ENCODE measurements at places on chromosomes 2 and 18.

- no peak for DNase-seq
Observed at GRCh38 chr2:205002390-205002789, 457.1 kb downstream of the PARD3B start.

GRCh38 chr18:79681484-79682387 lies 2.1 kb downstream of the CTDP1 start:
- peak; percentile 62 for DNase-seq

GRCh38 chr2:207319316-207319715 lies 153.6 kb upstream of the KLF7 start:
- no peak for DNase-seq

DNA sequence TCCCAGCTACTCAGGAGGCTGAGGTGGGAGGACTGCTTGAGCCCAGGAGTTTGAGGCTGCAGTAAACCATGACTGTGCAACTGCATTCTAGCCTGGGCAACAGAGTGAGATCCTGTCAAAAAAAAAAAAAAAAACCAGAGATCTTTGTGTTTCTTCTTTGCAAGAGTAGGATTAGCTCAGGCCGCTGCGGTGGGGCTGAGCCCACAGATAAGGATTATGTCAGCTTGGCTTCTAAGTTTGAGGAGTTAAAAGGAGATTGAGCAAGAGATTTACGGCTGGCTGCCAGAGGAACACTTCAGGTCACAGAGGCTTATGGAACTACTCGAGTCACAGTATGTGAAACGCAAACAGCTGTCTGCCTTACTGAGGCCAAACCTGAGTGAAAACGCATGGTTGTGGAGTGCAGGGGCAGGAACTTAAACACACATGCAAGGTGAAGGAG lies 146.7 kb upstream of the L3MBTL4 start:
- no peak for DNase-seq

- no peak for DNase-seq
Observed at GRCh38 chr2:234447189-234447588, 49.7 kb downstream of the ARL4C start.

DNA sequence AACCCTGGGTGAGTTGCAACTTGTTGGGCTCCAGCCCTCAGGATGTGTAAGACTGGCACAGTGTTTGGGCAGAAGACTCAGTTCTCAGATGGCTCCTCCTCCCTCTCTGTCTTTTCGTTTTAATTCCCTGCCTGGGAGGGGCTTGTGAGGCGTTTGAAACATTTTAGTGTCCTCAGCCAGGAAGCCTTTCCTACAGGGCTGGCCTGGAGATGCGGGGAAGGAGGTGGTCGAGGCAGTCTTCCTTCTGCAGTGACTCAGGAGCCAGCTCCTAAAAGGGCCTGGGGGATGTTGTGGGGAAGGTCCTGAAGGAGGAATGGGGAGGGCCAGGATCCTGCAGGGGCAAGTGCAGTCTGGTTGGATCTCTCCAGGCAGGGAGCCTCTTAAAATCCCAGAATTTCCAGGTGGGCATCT lies 22.1 kb upstream of the IGFBP5 start:
- no peak for DNase-seq

- DNase-seq = no peak
Observed at GRCh38 chr2:162465430-162465829, 121.5 kb downstream of the GCA start.

GRCh38 chr2:200741468-200742202 lies 70.1 kb upstream of the BZW1 start:
- DNase-seq = no peak

- DNase-seq = no peak
Observed at GRCh38 chr2:7619203-7619970, 702.2 kb downstream of the RNF144A start.

- DNase-seq = no peak
Observed at GRCh38 chr2:14749884-14750283, 117.4 kb downstream of the LRATD1 start.

- no peak for DNase-seq
Observed at GRCh38 chr18:23730857-23731256, 41.6 kb downstream of the LAMA3 start.

GRCh38 chr2:75641587-75641986 lies 5.0 kb upstream of the MRPL19 start:
- no peak for DNase-seq

GRCh38 chr2:18991177-18992168 lies 366.9 kb downstream of the OSR1 start:
- DNase-seq = no peak

DNA sequence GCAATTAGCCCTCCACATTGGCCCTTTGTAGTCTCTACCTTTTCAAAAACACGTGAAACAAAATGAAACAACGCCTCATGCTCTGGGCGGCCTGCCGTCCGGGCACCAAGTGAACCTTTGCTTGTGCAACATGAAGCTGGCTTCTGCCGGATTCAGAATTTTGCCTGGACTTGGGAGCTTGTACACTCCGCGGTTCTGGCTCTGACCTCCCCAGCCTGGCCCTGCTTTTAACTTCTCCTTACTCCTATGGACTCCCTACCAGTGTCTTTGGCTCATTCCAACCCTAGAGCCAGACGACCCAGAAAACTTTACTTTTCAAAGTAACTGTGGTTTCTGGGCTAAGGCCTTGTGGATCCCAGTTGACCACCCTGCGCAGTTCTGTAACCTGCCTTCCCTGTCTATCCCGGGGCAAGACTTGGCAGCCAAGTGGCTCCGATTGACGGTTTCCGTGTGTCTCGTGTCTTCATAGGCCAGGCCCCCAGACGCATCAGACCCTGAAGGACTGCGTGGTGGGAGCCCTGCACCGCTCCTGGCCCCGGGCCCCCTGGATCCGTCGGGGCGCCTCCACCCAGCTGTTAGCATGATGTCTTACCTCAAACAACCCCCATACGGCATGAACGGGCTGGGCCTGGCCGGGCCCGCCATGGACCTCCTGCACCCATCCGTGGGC lies 1.9 kb downstream of the OTX1 start:
- no peak for DNase-seq

- DNase-seq = no peak
Observed at GRCh38 chr2:58427572-58428095, 186.5 kb upstream of the FANCL start.

GRCh38 chr2:1740716-1741589 lies 3.4 kb downstream of the PXDN start:
- DNase-seq = no peak

GRCh38 chr2:237726401-237726830 lies 72.2 kb upstream of the RBM44 start:
- DNase-seq = no peak

GRCh38 chr2:6941299-6942046 lies 24.3 kb downstream of the RNF144A start:
- DNase-seq = no peak

DNA sequence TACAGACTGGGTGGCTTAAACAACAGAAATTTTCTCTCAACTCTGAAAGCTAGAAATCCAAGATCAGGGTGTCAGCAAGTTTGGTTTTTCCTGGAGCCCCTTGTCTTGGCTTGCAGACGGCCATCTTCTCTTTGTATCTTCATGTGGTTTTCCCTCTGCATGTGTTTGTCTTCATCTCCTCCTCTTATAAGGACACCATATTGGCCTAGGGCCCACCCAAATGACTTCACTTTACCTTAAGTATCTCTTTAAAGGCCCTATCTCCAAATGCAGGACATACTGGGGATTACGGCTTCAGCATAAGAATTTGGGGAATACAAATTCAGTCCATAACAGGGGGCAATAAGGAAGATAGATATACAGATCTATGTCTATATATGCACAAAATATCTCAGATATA lies 187.9 kb downstream of the MTCL1 start:
- DNase-seq = no peak

DNA sequence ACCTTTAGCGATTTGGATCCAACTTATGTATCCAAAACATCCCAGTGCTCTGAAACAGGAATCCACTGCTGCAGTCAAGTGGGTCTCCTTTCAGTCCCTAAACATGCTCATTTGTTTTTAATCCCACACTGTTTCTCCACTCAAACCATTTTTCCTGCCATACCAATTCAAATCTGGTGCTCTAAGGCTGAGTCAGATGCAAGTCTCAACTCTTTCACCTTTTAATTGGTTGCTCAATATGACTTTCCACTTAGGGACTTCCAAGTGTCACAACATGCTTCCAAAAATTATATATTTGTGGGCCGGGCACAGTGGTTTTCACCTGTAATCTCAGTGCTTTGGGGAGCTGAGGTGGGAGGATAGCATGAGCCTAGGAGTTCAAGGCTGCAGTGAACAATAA lies 113.4 kb upstream of the TANK start:
- no peak for DNase-seq

DNA sequence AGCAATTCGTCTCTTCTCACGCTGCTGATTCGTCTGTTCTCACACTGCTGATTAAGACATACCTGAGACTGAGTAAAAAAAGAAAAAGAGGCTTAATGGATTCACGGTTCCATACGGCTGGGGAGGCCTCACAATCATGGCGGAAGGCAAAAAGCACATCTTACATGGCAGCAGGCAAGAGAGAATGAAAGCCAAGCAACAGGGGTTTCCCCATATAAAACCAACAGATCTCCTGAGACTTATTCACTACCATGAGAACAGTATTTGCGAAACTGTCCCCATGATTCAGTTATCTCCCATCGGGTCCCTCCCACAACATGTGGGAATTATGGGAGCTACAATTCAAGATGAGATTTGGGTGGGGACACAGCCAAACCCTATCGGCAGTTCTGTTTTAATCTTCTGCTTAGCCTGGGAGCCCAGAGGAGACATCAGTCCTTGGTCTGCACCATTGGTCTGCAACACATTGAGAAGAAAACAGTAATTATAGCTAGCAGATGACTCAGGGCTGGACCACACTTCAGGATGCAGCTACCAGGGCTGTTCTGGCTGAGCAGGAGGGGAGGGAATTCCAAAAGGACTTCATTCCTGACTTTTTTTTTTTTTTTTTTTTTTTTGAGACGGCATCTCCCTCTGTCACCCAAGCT lies 69.4 kb downstream of the CABLES1 start:
- no peak for DNase-seq

GRCh38 chr2:241507430-241508239 lies 749 bp downstream of the STK25 start:
- peak; percentile 18 for DNase-seq

DNA sequence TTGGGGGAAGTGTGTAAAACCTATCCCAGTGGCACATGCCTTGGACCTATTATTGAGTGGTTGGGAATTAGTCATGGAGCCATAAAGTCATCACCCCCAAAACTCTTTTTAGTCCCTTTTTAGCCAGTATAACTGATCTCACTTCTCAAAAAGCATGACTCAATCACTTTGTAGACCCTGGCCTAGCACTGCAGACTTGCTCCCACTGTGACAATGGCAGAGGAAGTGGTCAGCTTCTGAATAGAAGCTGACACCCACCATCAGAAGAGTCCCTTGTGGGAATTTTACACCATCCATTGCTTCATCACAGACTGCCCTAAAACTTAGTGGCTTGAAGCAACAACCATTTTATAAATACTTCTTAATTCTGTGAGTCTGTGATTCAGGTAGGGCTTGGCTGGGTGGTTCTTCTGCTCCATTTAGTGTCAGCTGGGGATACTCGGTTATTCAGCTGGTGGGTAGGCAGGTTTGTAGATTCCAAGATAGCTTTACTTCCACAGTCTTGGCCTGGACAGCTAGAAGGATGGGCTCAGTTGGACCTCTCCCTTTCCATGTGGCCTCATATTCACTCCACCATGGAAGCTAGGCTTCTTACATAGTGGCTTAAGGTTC lies 10.8 kb upstream of the ITGA6 start:
- DNase-seq = no peak

- DNase-seq = no peak
Observed at GRCh38 chr2:191347881-191348280, 102.7 kb downstream of the MYO1B start.

DNA sequence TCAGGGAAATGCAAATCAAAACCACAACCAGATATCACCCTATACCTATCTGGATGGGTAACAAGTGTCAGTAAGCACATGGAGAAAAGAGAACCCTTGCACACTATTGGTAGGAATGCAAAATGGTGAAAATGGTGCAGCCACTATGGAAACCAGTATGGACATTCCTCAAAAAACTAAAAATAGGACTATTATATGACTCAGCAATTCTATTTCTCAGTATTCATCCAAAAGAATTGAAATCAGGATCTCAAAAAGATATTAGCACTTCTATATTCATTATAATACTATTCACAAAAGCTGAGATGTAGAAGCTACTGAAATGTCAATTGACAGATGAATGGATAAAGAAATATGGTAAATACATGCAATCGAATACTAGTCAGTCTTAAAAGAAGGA lies 491.1 kb upstream of the MYT1L start:
- DNase-seq = no peak

GRCh38 chr2:7881063-7881462 lies 800.8 kb upstream of the ID2 start:
- DNase-seq = no peak

GRCh38 chr2:201149064-201149820 lies 33.3 kb downstream of the CFLAR start:
- DNase-seq = no peak

GRCh38 chr2:84882775-84883550 lies 2.1 kb upstream of the TRABD2A start:
- DNase-seq = no peak

DNA sequence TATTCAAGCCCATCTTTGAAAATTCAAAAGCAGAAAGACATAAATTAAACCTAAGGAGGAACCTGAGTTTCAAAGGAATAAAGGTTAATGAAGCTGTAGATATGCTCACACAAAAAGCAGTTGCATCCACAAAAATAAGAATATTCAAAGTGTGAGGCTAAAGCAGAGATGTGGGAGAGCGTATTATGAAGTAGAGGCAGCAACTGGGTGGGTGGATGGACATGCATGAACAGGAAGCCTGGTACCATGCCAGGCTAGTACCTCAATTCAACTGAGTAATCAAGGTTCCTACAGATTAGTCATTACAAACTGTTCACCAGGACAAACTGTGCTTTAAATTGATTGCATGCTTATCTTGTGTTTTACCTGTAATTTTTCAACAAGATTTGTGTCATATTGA lies 330.0 kb upstream of the PKDCC start:
- no peak for DNase-seq

DNA sequence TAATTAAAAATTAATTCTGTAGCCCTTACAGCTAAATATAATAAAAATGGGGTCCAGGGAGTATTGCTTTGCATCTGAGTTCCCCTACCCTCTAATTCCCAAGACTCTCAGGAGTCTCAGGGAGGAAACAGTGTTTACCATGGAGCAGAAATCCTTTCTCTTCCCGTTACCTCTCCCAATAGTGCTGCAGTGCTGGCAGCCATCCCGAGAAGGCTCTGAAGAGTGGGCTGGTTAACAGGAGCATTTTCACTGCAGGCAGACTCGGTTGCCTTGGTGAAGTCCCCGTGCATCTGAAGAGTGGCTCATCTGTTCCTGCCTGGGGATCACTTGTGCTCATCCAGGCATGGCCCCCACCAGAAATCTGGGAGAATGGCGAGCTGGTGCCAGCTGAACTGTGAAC lies 41.8 kb upstream of the TMEM178A start:
- no peak for DNase-seq

- DNase-seq = no peak
Observed at GRCh38 chr2:25009954-25010353, 31.9 kb upstream of the EFR3B start.

- no peak for DNase-seq
Observed at GRCh38 chr18:55243857-55244256, 284.6 kb upstream of the CCDC68 start.

DNA sequence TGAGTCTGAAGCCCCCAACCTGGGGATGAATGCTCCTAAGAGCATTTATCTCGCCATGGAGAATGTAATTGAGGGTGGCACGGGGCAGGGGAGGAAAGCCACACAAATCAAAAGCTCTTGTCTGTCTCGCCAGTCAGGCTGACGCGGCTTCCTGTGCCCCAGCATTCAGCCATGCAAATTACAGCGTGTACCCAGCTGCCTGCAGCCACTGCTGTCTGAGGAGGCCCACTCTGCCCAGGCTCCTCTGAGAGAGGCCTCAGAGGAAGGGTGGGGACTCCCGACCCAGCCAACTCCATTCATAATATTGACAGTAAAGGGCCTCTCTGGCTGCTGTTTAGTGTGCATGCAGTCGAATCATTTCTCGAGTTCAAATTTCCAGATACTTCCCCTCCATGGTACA lies 22.0 kb downstream of the SMAD7 start:
- DNase-seq = peak; percentile 77
